ENCODE measurements at places on chromosomes 3 and 15.

DNA sequence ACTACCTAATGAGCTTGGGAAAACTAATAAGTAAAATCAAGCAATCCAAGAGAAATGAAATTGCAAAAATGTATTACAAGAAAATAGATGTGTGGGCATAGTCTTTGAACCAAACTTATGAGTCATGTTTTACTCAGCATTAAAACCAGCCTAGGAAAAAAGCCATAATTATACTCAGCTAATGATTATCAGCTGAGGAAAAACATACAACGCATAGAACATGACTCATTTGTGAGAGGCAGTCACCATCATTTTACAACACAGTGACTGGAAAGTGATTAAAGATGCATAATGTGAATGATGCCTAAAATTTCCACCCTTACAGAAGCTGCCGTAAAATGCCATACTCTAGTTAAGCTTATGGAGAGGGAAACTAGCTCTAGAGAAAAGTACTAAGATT, 238.0 kb upstream of the EOMES start:
- DNase-seq: no peak

DNA sequence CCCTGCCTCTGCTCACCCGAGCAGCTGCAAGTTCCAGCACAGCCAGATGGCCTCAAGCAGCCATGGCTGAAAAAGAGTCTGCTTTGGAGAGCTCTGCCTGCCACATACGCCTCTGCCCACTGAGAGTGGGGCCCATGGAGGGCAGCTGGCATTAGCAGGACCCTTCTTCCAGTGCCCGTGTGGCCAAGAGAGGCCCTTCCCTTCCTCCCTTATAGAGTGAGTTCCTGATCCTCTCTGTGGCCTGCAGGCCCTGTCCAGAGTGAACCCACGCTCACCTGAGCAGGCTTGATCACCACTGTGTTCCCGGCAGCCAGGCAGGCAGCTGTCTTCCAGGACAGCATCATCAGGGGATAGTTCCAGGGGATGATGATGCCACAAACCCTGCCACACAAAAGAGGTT, 41.4 kb upstream of the SLC41A3 start:
- DNase-seq: no peak

DNA sequence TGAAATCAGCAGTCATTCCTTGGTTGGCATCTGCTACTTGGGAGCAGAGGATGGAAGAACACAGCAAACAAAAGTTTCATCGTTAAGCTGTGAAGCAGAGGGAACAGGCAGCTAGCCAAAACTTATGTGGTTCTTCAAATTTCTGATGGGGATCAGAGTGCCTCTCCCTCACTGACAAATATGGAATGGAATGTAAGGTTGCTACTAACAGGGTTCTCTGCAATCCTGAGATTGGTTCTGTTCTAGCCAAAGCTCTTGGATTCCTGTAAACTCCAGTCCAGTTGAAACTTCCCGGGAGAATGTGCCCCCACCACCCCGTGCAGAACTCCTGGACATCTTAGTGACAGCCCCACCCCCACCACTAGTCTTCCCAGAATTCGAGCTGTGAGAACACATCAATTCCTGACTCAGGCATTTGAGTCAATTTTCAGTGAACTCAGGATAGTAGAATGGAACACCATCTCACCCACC, 55.9 kb upstream of the PHLDB2 start:
- DNase-seq: no peak

DNA sequence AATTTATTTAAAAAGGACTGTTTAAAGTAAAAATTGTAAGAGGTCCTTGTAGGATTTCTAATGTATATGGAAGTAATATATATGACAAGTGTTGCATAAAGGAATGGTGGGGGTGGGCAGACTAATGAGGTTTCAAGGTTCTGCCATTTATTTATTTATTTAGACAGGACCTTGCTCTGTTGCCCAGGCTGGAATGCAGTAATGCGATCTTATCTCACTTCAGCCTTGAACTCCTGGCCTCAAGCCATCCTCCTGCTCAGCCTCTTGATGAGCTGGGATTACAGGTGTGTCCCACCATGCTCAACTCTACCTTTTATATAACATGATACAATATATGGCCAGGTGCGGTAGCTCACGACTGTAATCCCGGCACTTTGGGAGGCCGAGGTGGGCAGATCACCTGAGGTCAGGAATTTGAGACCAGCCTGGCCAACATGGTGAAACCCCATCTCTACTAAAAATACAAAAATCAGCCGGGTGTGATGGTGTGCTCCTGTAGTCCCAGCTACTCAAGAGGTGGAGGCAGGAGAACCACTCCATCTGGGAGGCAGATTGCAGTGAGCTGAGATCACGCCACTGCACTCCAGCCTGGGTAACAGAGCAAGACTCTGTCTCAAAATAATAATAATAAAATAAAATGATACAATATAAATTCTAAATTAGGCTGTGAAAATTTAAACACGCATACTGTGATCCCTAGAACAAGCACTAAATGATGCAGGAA, 33.8 kb upstream of the IGF2BP2 start:
- DNase-seq: no peak

DNA sequence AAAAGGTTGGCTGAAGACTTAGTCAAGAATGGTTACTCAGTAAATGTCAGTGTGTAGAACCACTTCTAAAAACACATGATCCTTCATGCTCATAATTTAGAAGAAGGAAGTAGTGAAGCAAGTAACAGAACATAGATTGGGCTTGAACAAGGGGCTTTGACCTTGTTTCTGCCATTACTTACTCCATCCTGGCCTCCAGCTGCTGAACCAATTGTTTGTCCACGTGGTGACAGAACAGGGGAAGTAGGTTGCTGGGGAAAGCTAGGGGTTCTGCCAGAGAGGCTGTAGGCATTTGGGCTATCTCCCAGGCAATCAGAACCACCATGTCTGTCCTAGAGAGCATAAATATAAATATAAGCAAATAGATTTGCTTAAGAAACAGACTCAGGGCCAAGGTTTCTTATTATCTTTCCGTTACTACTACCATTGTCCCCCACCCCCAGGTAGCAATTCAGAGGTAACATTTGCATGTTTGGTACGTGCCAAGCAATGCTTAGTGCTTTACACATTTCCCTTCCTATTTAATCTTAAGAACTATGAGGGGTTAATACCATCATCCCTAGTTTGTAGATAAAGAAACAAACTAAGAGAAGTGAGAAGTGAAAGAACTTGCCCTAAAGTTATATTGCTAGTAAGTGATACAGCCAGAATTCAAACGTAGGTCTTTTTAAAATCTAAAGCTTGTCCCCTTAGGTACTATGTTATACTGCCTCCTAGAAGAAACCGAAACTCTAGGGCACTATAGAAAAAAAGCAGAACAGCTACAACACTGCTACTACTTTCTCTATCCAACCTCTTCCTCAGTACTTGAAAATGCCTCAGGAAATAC, 3.0 kb upstream of the SPG11 start:
- DNase-seq: no peak

GRCh38 chr15:56916825-56917477, 1.5 kb upstream of the TCF12 start:
- DNase-seq: no peak

DNA sequence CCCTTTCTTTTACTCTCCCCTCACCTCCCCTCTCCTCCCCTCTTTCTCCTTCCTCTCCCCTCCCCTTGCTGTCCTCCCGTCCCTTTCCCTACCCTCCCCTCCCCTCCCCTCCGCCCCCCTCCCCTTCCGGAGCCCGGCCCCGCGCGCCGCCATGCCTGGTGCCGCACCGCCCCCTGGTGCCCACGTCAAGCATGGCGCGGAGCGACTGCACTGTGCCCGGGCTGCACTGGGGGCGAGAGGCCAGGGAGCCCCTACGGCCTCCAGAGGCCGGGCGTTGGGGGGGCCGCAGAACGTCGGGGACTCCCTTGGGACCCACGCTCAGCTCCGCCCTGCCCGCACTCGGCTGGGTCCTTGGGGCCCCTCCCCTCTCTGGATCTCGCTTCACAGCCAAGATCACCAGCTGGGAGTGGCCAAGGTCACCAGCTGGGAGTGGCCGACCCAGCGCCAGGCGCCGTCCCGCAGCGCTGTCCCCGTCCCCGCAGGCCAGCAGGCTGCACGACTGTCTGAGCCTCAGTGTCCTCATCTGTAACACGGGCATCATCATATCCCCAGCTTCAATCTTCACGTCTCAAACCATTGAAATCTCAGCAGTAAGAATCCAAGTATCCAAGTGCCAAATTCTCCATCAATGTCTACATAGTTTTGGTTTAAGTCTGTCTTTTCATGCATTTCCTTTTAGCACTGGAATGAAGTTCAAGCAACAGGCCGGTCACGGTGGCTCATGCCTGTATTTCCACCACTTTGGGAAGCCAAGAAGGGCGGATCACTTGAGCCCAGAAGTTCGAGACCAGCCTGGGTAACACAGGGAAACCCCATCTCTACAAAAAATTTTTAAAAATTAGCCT, 42.5 kb downstream of the TPRA1 start:
- peak; percentile 47 for DNase-seq

DNA sequence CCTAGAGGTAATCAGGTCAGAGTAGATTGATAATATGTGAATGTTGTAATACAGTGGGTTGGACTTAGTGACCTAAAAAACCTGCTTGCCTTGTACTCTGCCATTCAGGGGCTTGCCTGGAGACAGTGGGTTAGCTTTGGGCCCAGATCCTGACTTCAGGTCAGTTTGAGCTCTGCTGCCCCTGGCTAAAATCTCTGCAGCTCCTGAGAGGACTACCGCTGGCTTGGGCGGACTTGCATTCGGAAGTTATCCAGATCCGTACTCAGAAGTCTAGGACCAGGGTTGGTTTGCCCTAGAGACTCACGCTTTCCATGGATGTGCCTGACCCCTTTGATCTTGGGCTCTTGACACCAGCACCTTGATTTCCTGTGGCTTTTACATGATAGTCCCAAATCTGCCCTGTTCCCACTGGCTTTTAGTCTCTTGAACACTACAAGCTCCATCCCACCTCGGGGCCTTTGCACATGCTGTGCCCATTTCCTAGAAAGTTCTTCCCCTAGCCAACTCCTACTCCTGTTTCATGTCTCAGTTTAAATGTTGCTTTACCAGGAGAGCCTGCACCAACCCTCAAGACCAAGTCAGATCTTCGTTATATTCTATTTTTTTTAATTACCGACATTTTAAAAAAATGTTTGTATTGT, 5.9 kb downstream of the ACSBG1 start:
- no peak for DNase-seq

DNA sequence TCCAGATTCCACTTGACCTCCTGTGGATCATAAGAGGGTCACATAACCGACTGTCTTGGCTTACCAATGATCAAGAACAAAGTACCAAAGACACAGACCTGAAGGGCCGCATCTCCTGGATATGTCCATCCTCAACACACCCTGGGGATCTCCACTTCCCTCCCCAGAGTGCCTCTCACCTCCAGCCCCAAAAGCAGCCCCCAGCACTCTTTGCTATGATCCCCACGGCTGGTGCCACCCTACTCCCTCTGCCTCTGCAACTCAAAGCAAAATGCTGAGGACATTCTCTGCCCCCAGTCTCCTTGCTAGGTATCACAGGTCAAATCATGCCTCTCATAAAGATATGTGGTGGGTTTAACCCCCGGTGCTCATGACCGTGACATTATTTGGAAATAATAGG, 32.7 kb downstream of the SLCO2A1 start:
- DNase-seq: no peak

GRCh38 chr3:42499478-42499871, 3.0 kb upstream of the VIPR1 start:
- no peak for DNase-seq

- no peak for DNase-seq
Observed at GRCh38 chr3:81744366-81744765, 17.1 kb downstream of the GBE1 start.

GRCh38 chr3:189779166-189779565, 148.0 kb downstream of the TP63 start:
- DNase-seq: no peak

GRCh38 chr3:5136211-5136918, 14.3 kb downstream of the ARL8B start:
- DNase-seq: no peak

GRCh38 chr15:62900071-62900802, 142.3 kb upstream of the TPM1 start:
- no peak for DNase-seq

DNA sequence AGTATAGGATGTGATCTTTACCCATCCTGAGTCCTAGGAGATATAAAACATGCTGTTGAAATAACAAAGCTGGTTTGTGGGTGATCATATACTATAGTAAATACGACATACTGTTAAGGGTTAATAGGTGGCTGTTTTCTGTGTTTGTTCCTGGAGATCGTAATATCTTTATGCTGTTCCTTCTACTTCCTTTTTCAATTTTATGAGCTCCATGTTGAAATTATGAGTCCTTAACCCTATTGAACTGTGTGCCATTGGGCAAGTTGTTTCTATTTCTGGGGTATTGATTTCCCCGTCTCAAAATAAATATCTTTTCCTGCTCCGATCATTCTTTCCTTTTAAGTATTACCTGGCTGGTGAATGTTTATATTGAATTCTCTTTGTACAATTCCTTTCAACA, 115.1 kb downstream of the LPP start:
- no peak for DNase-seq

- no peak for DNase-seq
Observed at GRCh38 chr3:95334461-95334860, 1271.6 kb downstream of the NSUN3 start.

GRCh38 chr3:31100519-31100918, 206.1 kb upstream of the GADL1 start:
- no peak for DNase-seq

DNA sequence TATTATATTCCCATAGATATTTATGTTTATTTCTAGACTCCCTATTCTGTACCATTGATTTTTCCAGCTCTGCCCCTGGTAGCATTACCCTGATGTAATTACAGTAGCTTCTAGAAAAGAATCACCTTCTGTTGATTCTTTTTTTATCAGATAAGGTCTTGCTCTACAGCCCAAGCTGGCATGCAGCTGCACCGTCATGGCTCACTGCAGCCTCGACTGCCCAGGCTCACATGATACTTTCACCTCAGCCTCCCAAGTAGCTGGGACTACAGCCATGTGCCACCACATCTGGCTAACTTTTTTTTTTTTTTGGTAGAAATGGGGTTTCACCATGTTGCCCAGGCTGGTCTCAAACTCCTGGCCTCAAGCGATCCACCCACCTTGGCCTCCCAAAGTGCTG, 41.8 kb downstream of the SLC24A1 start:
- no peak for DNase-seq

DNA sequence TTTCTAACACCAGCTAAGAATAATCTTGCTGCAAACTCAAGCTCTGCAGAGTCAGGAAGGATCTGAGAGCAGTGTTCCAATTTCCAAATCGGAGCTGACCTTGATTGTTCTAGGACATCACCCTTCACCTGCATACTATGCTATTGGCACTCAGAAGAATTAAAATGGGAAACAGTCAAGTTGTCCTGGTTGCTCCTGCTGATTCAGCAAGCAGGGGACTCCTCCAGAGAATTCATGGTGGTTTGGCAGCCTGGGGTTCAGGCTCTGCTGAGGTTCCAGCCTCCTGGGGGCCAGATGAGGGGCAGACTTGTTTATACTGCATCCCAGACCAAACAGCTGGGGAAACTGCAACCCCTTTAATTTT, 213.7 kb upstream of the ADAMTS9 start:
- no peak for DNase-seq

- no peak for DNase-seq
Observed at GRCh38 chr15:77503240-77503639, 82.6 kb downstream of the HMG20A start.

All from activated naive CD8-positive, alpha-beta T cell treated with anti-CD3 and anti-CD28 coated beads, Interleukin-2, amount 50 U/mL, for 16 hours (primary cell).